ENCODE measurements at places on chromosomes 4 and X.

GRCh38 chr4:174340714-174341113, 57.0 kb downstream of the CEP44 start:
- DNase-seq, result no peak

DNA sequence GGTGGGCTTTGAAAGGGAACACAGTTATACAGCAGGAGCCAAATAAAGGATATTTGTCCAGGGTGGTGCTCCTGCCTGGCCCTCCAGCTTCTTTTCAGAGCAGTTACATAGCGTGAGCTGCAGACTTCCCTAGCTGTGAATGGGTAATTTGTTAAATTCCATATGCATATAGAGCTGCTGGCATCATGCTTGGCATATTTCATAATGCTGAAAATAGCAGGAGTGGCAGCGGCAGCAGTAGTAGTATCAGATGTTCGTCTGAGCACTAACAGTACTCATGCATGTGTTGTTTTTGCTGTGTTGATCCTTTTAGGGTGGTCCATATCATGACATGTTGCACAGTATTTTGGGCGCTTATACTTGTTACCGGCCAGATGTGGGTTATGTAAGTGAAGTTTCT, 33.6 kb upstream of the TADA2B start:
- no peak for DNase-seq

GRCh38 chr4:38804654-38805295, at the start of gene TLR1:
Gene TLR1 (minus strand): TSS chr4:38804791. CDS start chr4:38798831, 5,960 bp downstream.
- DNase-seq, result peak; percentile 88

- DNase-seq, result no peak
Observed at GRCh38 chr4:13169731-13170525, 314.2 kb downstream of the RAB28 start.

DNA sequence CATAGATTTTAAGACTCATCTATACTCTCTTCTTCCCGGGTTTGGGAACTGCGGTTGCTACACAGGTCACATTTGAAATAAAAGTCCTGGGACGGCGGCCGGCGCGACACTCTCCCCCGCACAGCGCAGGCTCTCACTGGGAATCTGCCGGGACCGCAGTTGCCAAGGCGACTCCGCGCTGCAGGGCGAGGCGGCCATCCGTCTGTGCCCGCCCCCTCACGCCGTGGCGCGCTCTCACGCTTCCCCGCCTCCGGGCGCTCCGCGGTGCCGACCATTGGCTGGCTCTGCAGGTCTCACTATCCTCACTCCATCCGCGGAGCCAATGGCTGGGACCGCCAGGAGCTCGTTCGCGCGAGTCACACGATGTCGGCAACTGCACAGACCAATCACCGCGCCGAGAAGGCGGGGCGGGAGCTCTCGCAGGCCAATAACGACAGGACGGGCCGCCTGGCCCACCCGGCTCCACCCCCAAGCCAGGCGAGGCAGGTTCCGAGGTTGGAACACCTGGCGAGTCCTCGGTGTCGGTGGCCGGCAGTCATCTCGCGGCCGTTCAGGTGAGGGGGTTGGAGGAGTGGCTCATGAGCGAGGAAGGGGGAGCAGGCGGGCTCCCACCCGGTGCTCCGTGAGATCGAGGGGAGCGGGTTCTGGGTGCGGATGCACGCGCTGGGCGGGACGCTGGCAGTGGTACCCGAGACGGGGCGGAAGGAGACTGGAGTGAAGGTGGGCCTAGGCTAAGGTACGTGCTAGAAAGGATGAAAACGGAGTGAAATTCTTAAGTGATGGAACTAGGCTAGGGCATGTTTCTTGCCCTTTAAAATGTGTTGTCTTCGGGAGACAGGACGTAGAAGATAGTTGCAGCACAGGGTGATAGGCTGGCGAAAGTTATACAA, at the start of gene MSMO1:
TSS of gene MSMO1 (plus strand) at position 459 of the 890 bp plus-strand sequence. CDS start 5,702 bp downstream, outside the sequence.
- peak; percentile 99 for DNase-seq

DNA sequence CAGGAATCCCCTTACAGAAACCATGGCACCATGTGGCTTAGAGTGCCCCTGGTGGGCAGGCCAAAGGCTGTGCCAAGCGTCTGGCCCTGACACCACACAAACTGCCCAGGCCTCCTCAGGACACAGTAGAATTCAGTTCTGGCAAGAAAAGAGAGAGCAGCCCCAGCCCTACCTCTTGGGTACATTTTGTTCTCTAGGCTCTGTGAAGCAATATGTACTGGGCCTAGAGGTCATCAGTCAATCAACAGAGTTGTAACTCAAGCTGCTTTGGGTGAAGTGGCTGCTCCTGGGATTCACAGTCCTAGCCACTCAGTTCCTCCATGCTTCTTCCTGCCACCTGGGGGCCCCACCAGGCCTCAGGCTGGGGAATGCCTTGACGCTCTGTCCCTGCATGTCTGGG, 158.1 kb upstream of the MAMLD1 start:
- DNase-seq, result no peak

GRCh38 chr4:127709456-127709855, 20.7 kb upstream of the SLC25A31 start:
- no peak for DNase-seq

- no peak for DNase-seq
Observed at GRCh38 chr4:53598483-53598882, 7.2 kb upstream of the LNX1 start.

- peak; percentile 59 for DNase-seq
Observed at GRCh38 chr4:15765910-15766697, 12.0 kb upstream of the CD38 start.

GRCh38 chr4:76084542-76084941, 10.0 kb downstream of the ART3 start:
- no peak for DNase-seq

DNA sequence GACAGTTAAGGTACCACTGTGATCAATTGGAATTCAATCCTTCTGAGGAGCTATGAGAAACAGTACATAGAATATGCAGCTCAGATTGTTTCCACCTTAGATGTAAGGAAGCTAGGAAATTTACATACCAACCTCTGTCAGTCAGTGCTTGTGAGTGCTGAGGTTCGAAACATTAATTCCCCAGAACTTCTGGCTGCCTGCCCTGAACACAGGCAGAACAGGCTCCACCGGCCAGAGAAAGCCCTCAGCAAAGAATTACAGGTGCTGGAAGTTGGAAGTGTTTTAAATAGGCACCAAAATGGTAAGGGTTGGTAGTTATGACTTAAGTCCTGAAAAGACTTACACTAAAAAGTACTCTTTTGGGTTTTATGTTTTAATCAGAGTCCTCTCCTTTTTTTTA, 651.8 kb downstream of the C4orf33 start:
- DNase-seq, result no peak

- no peak for DNase-seq
Observed at GRCh38 chr4:60884587-60884986, 315.5 kb upstream of the ADGRL3 start.

DNA sequence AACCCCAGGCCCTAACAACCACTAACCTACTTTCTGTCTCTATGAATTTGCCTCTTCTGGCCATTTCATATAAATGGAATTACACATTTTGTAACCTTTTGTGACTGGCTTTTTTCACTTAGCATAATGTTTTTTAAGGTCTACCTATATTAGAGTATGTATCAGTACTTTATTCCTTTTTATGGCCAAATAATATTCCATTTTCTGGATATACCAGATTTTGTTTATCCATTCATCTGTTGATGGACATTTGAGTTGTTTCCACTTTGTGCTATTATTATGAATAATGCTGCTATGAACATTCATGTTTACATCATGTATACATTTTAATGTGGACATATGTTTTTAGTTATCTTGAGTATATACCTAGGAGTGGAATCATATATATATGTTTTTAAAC, 35.5 kb downstream of the REPS2 start:
- no peak for DNase-seq

DNA sequence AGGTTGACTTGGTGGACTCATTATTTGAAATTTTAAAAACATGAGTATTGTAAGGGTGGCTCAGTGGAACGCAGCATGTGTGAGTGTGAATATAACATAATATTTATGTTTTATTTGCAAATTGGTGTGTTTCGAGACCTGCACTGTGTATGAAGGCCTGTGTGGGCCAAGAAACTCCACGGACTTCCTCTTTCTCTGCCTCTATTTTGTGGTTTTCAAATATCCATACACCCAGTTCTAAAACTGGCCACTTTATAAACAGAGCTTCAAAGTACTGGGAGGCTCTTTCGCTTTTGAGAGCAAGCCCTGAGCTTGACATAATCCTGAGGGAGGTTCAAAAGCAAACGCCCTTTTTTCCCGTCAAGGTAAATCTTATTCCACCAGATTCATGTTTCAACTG, 187.7 kb downstream of the GPAT3 start:
- no peak for DNase-seq

- DNase-seq, result no peak
Observed at GRCh38 chrX:84216406-84216805, 28.4 kb upstream of the RPS6KA6 start.

DNA sequence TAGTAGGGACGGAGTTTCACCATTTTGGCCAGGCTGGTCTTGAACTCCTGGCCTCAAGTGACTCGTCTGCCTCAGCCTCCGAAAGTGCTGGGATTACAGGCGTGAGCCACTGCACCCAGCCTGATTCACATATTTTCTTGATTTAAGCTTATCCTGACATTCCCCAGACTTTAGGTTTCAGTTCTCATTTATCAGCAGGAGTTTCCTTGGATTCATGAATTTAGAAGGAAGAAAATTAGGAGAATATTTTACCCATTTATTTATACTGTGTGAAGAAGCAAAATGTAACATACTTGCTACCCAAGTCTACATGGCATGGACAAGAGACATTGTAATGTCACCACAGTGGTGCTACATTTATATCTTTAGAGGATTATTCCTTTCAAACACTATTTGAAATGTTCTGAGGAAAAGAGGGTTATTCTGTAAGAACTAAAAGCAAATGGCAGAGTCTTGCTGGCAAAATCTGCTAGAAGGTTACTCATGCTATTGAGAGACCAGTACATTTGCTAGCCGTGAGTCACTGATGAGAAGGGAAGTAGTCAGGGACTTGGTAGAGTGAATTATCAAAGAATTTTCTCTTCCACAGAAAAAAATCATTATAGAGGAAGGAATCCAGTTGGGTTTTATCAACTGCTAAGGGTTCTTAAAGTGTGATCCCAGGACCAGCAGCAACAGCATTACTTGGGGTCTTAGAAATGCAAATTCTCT, 26.1 kb upstream of the CFAP299 start:
- no peak for DNase-seq

DNA sequence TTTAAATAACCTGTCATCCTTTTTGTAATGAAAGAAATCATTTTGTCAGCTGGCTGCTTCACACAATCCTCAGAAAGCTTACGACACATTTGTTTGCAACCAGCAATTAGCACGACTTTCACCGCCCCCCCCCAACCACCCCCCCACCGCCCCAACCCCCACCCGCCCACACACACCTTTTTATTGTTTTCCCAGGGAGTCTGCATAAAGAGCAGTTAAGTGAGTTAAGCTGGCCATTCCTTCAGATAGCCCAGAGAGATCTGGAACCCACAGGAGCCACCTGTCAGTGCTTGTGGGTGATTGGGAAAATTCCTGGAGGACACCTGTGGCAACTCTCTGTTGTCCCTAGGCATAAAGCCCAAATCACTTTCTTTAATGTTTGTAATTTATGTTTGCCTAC, 175.7 kb upstream of the FMR1 start:
- no peak for DNase-seq

GRCh38 chr4:184096561-184097240, 121.0 kb downstream of the ENPP6 start:
- no peak for DNase-seq

DNA sequence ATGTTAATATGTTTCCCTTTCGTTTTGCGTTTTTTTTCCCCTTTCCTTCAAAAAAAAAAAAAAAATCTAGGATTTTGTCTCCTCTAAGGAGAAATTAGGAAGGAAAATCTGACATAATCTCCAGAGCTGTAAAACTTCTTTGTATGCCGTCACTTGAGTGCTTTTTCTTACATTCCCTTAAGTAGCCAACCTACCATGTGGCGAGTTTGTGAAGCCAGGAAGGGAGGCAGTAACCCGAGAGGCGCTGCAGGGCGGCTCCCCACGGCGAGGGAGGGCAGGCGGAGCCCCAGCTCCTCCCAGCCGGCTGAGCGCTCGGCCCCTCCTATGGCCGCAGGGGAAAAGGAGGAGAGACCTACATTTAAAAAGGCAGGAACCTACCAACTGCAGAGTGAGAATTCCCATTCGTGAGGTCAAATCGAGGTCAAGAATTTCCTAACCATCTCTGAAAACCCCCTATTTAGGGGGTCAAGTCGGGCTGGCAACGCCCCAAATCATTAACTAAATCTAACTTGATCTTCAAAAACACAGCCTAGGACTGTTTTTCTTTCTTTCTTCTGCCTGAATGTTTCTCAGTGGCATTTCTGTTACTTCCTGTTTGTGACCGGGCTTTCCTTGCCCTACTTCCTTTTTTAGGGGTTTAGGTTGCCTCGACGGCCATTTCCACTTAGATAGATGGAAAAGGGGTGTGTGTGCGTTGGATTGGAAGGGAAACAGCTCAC, 345.1 kb upstream of the KLF3 start:
- peak; percentile 80 for DNase-seq

- no peak for DNase-seq
Observed at GRCh38 chr4:127082986-127083385, 549.8 kb upstream of the INTU start.

DNA sequence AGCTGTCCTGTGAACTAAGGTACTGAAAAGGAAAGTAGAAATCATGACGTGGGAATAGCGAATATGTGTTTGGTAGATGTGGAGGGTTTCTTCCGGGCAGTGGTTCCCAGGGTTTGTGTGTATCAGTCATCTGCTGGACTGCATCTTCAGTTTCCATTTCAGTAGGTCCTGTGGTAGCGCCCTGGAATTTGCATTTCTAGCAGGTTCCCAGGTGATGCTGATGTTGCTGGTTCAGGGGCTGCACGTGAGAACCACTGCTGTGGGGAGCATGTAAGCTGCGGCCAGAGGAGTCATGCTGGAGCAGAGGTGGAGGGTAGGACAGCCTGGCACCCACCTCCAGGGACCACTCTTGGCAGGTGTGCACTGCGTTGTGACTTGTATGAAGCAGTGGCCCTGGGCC, 47.1 kb downstream of the ARHGAP10 start:
- no peak for DNase-seq

DNA sequence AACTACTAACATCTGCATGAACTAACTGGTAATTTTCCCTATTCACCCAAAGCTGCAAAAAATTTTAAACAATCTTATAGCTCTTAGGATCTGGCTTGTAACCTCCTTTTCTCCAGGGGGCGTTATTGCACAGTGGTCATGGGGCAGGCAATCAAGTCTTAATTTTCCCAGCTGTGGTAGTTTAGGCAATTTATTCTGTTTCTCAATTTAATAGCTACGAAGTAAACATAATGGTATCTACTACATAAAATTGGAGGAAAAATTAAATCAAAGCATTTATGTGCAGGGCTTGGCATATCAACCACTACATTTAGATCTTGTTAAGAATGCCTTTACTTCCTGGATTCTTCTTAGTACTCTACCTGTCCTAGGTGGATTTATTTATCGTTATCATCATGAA, 137.4 kb upstream of the GUCY1A1 start:
- DNase-seq, result peak; percentile 7
